ENCODE measurements at places on chromosomes 16 and 17. TPM values are rescaled to one million over a fixed set of nuclear protein-coding genes. Genes with fewer than 3 reads are reported as not detected.

The MYCBPAP gene
- total RNA-seq = 4.8 TPM

The SNTB2 gene
- total RNA-seq = 25.3 TPM

The DHRS7C gene
- not detected for total RNA-seq

The HLF gene
- 0.65 TPM for total RNA-seq

The CCDC92B gene
- total RNA-seq = not detected

The ATP2A1 gene
- 1.3 TPM for total RNA-seq

The ANKRD13B gene
- 12.3 TPM for total RNA-seq

- DNase-seq = no peak
Measured at GRCh38 chr17:956905-957304, 22.7 kb downstream of the NXN start.

- DNase-seq = no peak
Measured at GRCh38 chr16:13633391-13633861, 286.5 kb upstream of the ERCC4 start.

DNA sequence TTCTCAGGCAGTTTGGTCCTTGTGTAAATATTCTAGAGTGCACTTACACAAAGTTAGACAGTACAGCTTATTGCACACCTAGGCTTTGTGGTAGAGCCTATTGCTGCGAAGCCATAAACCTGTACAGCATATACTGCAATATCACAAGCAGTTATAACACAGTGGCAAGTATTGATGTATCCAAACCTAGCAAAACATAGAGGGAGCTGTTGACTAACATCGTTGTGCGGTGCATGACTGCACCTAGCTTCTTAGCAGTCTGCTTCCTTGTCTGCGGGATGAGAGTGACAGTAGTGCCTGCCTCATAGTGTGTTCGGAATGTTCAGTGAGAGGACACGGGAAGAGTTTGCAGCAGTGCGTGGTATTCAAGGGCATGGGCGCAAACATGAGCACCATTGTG is 78.9 kb downstream of the MPRIP start:
- no peak for DNase-seq

DNA sequence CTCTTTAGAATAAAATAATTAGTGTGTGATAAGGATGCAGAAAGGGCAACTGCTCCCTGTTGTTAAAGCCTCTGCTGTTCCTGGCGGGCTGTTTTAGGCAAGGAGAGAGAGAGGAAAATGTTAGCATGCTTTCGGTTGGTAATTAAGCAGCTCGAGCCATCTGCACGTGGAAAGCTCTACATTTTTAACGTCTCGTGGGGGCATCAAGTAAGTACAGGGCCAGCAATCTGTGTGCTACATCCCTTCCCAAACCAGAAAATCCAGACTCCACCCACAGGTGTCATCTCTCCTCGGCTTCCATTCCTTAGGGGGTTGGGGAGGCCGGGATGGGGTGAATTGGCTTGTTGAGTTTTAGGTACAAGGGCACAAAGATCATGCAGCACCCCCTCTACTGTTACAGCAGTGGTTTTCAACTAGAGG is 62.4 kb upstream of the MARCHF10 start:
- no peak for DNase-seq

- no peak for DNase-seq
Measured at GRCh38 chr17:82116246-82116645, 18.2 kb upstream of the FASN start.

DNA sequence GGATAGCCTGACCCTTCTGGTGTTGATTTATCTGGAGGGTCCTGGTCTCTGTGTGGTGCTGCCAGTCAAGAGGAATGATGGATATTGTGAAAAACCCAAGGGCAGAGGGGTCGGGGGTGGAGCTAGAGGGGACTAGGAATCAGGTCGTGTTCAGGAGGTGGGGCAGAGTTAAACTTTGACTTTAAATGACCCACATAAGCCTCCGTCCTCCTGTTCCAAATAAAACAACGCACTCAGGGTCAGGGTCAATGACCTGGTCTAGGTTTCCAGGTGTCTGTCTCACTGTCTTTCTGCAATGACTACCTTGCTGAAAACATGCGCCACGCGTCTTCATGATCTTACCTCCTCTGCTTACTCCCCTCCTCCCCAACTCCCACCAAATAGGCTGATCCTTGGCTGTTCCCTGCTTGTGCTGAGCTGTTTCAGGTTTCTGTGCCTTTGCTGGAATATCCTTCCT is 14.7 kb downstream of the AOC3 start:
- DNase-seq = no peak

DNA sequence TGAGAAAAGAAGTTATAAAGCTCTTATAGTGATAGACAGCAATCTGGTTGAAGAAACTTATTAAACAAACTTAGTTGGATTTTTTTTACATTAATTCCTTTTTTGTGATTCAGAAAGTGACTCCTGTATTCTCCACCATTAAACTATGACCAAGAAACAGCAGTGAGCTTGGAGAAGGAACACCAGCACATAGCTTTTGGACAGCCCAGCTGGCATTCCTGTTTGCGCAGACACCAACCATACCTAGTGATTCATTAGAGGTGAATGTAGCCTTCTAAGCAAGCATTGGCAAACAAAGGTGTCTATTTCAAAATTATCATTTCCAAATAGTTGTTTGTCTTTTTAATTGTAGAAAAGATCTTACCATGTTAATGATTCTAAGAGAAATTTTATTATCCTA is 94.4 kb downstream of the STXBP4 start:
- DNase-seq = no peak

- no peak for DNase-seq
Measured at GRCh38 chr16:2471653-2472487, 773 bp downstream of the NTN3 start.

- DNase-seq = no peak
Measured at GRCh38 chr17:77564278-77564920, 394.1 kb upstream of the TNRC6C start.

DNA sequence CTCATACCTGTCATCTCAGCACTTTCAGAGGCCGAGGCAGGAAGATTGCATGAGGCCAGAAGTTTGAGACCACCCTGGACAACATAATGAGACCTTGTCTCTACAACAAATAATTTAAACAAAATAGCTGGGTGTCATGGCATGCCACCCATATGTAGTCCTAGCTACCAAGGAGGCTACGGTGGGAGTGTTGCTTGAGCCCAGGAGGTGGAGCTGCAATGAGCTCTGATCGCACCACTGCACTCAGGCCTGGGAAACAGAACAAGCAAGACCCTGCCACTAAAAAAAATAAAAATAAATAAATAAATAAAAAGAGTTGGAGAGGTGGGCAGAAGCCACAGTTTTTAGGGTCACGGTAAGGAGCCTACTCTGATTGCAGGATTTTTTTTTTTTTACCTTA is 136.0 kb downstream of the TANC2 start:
- no peak for DNase-seq

DNA sequence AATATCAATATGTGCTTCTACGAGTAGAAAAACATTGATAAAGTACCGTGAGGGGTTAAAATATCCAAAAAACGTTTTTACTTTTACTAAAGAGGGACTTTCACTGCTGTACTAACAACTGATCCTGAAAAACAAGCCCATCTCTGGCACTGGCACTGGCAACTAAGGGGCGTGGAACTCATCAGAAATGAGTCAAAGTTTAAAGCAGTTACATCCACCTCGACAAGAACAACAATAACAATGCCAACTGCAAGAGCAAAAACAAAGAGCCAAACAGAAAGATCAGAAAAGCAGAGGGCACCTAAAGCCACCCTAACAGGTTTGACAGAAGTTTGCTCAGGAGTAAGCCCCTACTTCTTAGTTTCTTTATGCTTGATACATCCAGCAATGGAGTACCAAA is 13.1 kb downstream of the MBTPS1 start:
- no peak for DNase-seq

DNA sequence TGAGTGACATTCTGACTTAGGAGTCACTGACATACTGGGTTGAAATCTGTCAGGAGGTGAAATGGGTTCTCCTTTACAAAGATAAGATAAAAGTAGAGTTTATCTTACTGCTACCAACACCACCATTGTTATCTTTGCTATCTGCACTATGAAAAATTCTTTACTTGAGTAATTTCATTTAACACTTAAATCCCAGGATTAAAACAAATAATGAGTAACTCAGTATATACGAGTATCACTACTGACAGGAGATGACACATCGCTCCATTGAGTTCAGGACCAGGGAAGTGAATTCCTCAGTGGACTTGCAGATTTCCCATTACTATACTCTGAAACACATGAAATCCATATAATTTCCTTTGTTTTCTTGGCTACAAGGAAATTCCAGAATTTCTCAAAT is 242.1 kb upstream of the NLRP1 start:
- no peak for DNase-seq

GRCh38 chr16:58027161-58027915 is 1.8 kb downstream of the MMP15 start:
- no peak for DNase-seq

GRCh38 chr17:79064026-79064425 is 10.6 kb upstream of the ENGASE start:
- no peak for DNase-seq

- no peak for DNase-seq
Measured at GRCh38 chr16:53064081-53064578, 9.3 kb downstream of the CHD9 start.

GRCh38 chr16:30521873-30522641 is 4.3 kb downstream of the ZNF768 start:
- no peak for DNase-seq

DNA sequence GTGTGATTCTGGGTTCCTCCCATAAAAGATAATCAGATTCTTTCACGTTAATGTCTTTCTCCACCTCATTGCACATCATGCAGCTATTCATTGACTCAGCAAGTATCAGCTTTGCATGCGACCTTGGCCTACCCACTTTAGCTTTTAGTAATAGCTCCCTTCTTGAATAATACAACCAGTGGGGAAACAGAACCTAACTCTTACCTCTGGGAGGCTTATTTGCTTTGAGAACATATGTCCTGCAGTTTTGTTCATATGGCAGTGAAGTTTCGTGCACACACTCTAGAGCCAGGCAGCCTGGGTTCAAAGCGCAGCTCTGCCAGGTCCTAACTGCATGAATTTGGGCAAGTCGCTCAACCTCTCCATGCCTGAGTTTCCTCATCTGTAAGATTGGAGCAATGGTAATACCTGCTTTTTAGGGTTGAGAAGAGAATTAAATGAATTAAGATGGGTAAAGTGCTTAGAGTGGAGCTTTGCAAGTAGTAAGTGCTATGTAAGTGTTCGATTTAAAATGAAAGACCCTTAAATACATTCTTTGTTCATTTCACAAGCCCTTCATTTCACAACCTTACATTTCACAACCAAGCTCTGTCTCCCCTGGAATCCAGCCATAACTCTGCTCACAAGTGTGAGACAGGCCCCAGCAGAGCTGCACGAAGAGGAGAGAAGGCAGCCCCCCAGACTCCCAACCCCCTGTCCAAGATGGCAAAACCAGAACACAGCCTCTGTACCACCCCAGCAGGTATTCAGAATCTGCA is 29.3 kb downstream of the MAPT start:
- no peak for DNase-seq

DNA sequence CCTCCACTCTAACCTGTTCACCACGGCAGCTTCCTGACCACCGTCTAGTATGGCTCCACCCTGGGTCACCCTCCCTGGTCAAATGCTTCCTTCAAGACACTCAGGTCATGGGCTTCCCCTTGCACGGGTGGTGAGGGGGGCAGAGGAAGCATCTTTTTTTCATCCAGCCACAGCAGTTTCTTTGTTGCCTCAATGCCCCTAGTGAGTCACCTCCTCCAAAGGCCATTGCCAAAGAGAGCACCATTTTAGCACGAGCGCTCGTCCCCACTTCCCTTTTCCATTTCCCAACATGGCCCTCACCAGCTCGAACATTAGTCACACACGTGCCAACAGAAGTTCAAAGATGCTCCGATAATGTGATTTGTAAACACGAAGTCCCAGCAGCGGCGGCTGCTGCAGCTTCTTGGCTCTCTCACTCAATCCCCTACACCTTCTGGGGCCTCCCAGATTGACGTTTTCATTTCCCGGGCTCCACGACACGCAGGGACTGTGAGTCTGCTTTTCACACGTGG is 134.6 kb downstream of the GAS7 start:
- DNase-seq = no peak

DNA sequence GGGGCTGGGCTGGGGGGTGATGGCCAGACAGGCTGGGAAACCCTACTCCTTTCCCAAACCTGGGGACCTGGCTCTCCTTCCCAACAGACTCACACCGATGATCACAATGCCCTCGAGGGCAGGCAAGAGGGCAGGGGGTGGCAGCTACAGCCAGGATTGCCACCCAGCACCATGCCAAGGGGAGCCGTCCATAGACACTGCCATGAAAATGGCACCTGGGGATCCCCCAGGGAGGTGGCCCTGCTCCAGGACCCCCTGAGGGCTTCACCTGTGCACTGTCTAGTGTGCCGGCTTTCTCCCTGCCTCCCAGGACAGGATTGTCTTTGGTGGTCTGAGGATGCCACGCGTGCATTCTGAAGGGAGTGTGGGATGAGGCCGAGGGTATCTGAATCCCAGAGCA is 24.6 kb downstream of the RPH3AL start:
- DNase-seq = no peak

GRCh38 chr16:543301-544164 is 16.0 kb downstream of the CAPN15 start:
- no peak for DNase-seq

DNA sequence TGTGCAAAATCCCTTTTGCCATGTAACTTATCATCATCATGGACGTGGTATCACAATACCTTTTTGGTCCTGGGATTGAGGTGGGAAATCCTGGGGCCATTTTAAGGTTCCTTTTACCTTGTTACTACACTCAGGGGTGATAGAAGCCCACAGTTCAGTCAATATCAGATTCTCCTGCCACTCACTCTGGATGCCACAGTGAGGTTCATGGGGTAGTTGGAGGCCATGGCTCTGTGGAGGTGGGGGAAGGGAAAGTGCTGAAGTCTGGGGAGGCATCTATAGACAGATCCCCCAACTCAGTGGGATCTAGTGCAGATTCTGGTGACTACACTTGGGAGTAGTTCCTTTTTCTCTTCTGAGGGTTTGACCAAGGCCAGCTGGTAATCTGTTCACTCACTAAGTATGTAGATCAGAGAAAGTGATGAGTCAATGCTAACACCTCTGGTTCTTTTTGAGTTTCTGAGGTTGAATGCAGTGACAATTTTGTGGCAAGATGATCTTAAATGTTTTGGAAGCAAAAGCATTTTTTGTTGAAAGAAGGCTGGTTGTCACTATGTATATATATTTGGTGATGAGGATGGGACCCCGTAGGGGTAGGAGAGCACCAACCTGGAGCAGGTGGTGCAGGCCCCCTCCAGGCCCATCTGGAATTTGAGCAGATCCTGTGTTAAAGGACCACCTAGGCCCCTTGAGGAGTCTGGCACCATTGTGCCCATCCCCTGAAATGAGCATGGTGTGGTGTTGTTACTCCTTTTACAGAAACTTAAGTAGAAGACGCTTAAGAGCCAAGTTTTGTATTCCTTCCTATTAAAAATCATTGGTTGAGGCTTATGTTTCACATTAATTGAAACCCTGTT is 18.8 kb upstream of the IRF8 start:
- no peak for DNase-seq

Data from activated CD4-positive, alpha-beta T cell treated with anti-CD3 and anti-CD28 coated beads, Interleukin-2, amount 10 ng/mL, durations not matched to agents 7 days and 5 days (primary cell).